Purkinje cell (primary cell): ENCODE measurements at places on chromosomes 1 and 21. TPM values are rescaled to one million over a fixed set of nuclear protein-coding genes. Genes with fewer than 3 reads are reported as not detected.

Gene MYBPH
- polyA plus RNA-seq, result not detected in 2 replicates

Gene DEPDC1
- not detected in 2 replicates for polyA plus RNA-seq

Gene ADGRL4
- polyA plus RNA-seq, result 0.76 and 3.2 TPM in 2 replicates

Gene HRNR
- 0.22 TPM in 1 of 2 replicates, not detected in the other for polyA plus RNA-seq

Gene KRTAP6-1
- not detected in 2 replicates for polyA plus RNA-seq

Gene EXO1
- polyA plus RNA-seq, result 1.7 and 2.2 TPM in 2 replicates

Gene FHL3
- not detected in 2 replicates for polyA plus RNA-seq

Gene IGSF9
- not detected in 2 replicates for polyA plus RNA-seq

Gene VHLL
- polyA plus RNA-seq, result not detected in 2 replicates

Gene CTSK
- 3.8 and 11.7 TPM in 2 replicates for polyA plus RNA-seq

Gene RNU1-1
- polyA plus RNA-seq, result not detected in 2 replicates
